Cardiac atrium fibroblast (primary cell): ENCODE measurements at places on chromosomes 6 and 20. TPM values are rescaled to one million over a fixed set of nuclear protein-coding genes. Genes with fewer than 3 reads are reported as not detected.

EDN1 gene
- total RNA-seq: 85.9 and 111 TPM in 2 replicates

LRP11 gene
- 30.0 and 44.7 TPM in 2 replicates for total RNA-seq

HDGFL1 gene
- total RNA-seq: not detected in 2 replicates

NMBR gene
- not detected in 2 replicates for total RNA-seq

MAFB gene
- 1.1 and 4.5 TPM in 2 replicates for total RNA-seq

TMC2 gene
- not detected in 2 replicates for total RNA-seq

PTK7 gene
- total RNA-seq: 82.6 and 84.1 TPM in 2 replicates

ADTRP gene
- 3.1 TPM in 1 of 2 replicates, not detected in the other for total RNA-seq

CBLN4 gene
- not detected in 2 replicates for total RNA-seq

OOEP gene
- total RNA-seq: not detected in 2 replicates

ABHD16B gene
- total RNA-seq: not detected in 2 replicates

HLA-DRB1 gene
- total RNA-seq: not detected in 2 replicates

RBBP8NL gene
- total RNA-seq: not detected in 2 replicates

FNDC1 gene
- total RNA-seq: under 0.01 and 0.32 TPM in 2 replicates

DHX16 gene
- total RNA-seq: 24.0 and 29.4 TPM in 2 replicates

PGBD1 gene
- total RNA-seq: 1.3 and 2.4 TPM in 2 replicates

IP6K3 gene
- under 0.01 TPM in 1 of 2 replicates, not detected in the other for total RNA-seq

TCF21 gene
- total RNA-seq: 53.0 and 55.2 TPM in 2 replicates

OGFR gene
- total RNA-seq: 40.8 and 46.8 TPM in 2 replicates

SPTLC3 gene
- 0.54 and 0.97 TPM in 2 replicates for total RNA-seq

CLDN20 gene
- not detected in 2 replicates for total RNA-seq

THBD gene
- 11.7 and 19.9 TPM in 2 replicates for total RNA-seq

COL9A1 gene
- total RNA-seq: not detected in 2 replicates

TTBK1 gene
- not detected in 2 replicates for total RNA-seq

ZNF322 gene
- total RNA-seq: 12.0 and 12.1 TPM in 2 replicates

MCCD1 gene
- total RNA-seq: not detected in 2 replicates

FOXA2 gene
- total RNA-seq: not detected in 2 replicates

SCGN gene
- not detected in 2 replicates for total RNA-seq

KCNK15 gene
- total RNA-seq: 0.18 and 1.1 TPM in 2 replicates

MUC22 gene
- total RNA-seq: not detected in 2 replicates

GABRR1 gene
- not detected in 2 replicates for total RNA-seq

OPRM1 gene
- not detected in 2 replicates for total RNA-seq

RHAG gene
- total RNA-seq: not detected in 2 replicates

CD24 gene
- 1.5 TPM in 1 of 2 replicates, not detected in the other for total RNA-seq

BPIFB2 gene
- not detected in 2 replicates for total RNA-seq

C20orf204 gene
- 0.18 TPM in 1 of 2 replicates, not detected in the other for total RNA-seq

LHFPL5 gene
- total RNA-seq: not detected in 2 replicates
